ENCODE measurements at places on chromosomes 5 and 9. TPM values are rescaled to one million over a fixed set of nuclear protein-coding genes. Genes with fewer than 3 reads are reported as not detected.

TMEFF1 gene
- total RNA-seq, result 5.2 TPM

FGD3 gene
- not detected for total RNA-seq

COQ4 gene
- 16.9 TPM for total RNA-seq

PRDM9 gene
- total RNA-seq, result not detected

ESM1 gene
- total RNA-seq, result 54.3 TPM

SH3TC2 gene
- total RNA-seq, result 2.4 TPM

TIMD4 gene
- total RNA-seq, result not detected

KCNN2 gene
- total RNA-seq, result 0.17 TPM

TBC1D13 gene
- 17.8 TPM for total RNA-seq

CRB2 gene
- total RNA-seq, result not detected

RCL1 gene
- total RNA-seq, result 15.2 TPM

LRRC70 gene
- 1.0 TPM for total RNA-seq

GDNF gene
- 0.13 TPM for total RNA-seq

ECSCR gene
- total RNA-seq, result 2.2 TPM

PLPP7 gene
- 18.9 TPM for total RNA-seq

TMEM203 gene
- total RNA-seq, result 39.2 TPM

SEMA4D gene
- 0.78 TPM for total RNA-seq

GOLGA2 gene
- total RNA-seq, result 124 TPM

FCN2 gene
- total RNA-seq, result not detected

MARCOL gene
- not detected for total RNA-seq

TRIM36 gene
- total RNA-seq, result 0.13 TPM

SLC1A1 gene
- 25.8 TPM for total RNA-seq

NEUROG1 gene
- not detected for total RNA-seq

ZFP62 gene
- total RNA-seq, result 17.5 TPM

MAMDC2 gene
- 4.7 TPM for total RNA-seq

TTC1 gene
- total RNA-seq, result 38.5 TPM

IL3 gene
- total RNA-seq, result not detected

PLPP1 gene
- 79.8 TPM for total RNA-seq

IL17B gene
- total RNA-seq, result 0.26 TPM

SPINK14 gene
- not detected for total RNA-seq

KIAA0825 gene
- total RNA-seq, result 3.8 TPM

FUT7 gene
- total RNA-seq, result not detected

GARNL3 gene
- 6.2 TPM for total RNA-seq

CATSPER3 gene
- total RNA-seq, result 0.10 TPM

IL4 gene
- not detected for total RNA-seq

HTR1A gene
- not detected for total RNA-seq

PCDHB9 gene
- total RNA-seq, result 0.40 TPM

POLR3G gene
- total RNA-seq, result 3.6 TPM

C7 gene
- 36.9 TPM for total RNA-seq

TNFSF8 gene
- not detected for total RNA-seq

NR5A1 gene
- total RNA-seq, result not detected

CYSRT1 gene
- 0.33 TPM for total RNA-seq

GOLM1 gene
- total RNA-seq, result 66.2 TPM

TMEM171 gene
- 1.3 TPM for total RNA-seq

MCTP1 gene
- 1.3 TPM for total RNA-seq

PTGR1 gene
- total RNA-seq, result 67.4 TPM

HMGCR gene
- total RNA-seq, result 60.6 TPM

NOTCH1 gene
- total RNA-seq, result 34.2 TPM

FIBCD1 gene
- 10.7 TPM for total RNA-seq

TSSK1B gene
- total RNA-seq, result 0.46 TPM

AGXT2 gene
- not detected for total RNA-seq

PTBP3 gene
- total RNA-seq, result 25.3 TPM

AIF1L gene
- 1.2 TPM for total RNA-seq

TAS2R1 gene
- not detected for total RNA-seq

PCDHGA7 gene
- 10.3 TPM for total RNA-seq

All from smooth muscle cell of the pulmonary artery (primary cell).